ENCODE measurements at places on chromosomes 1 and 21. TPM values are rescaled to one million over a fixed set of nuclear protein-coding genes. Genes with fewer than 3 reads are reported as not detected.

- DNase-seq: no peak
These were observed 11.4 kb upstream of the SLAMF1 start for GRCh38 chr1:160658162-160658813.

The SHISA4 gene
- not detected for total RNA-seq

The LCE3D gene
- total RNA-seq: not detected

GRCh38 chr1:161013488-161014230 is 7.3 kb downstream of the F11R start:
- peak; percentile 74 for DNase-seq

DNA sequence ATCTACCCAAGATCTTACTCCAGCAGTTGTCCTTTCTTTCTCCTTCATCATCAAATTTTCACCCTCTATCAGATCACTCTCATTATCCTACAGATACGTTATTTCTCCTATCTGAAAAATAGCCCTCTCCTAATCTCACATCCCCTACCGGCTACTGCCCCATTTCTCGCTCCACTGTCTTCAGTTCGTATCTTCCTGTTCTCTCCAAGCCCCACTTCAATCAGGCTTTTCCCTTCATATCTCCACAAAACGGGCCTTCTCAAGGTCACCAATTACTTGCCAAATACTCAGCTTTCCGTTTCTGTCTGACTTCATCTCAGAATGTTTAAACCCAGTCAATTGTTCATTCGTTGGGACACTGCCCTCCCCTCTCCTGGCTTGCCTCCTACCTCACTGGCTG is 32.4 kb downstream of the SLC30A1 start:
- no peak for DNase-seq

- DNase-seq: no peak
These were observed 451.1 kb downstream of the SETD4 start for GRCh38 chr21:35609263-35609662.

The NBPF8 gene
- total RNA-seq: 5.0 TPM

The FNBP1L gene
- total RNA-seq: 0.21 TPM

DNA sequence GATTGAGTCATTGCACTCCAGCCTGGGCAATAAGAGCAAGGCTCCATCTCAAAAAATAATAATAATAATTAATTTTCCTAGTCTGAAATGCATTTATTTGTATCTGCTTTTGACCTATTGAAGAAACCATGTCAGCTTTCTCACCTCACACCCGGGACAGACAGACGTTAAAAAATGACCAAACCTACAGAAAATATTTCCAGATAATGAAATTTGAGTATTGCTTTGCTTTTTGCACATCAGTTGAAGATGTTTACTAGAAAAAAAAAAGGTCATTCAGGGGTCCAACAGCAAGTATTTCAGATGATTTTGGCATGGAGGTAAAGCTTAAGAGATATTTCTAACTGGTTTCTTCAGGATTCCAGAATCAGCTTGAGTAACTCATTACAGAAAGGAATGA is at the start of gene OR6K6:
Gene OR6K6 (plus strand): TSS at position 301 of the 400 bp plus-strand sequence. CDS start 168 bp downstream, outside the sequence.
- DNase-seq: no peak

DNA sequence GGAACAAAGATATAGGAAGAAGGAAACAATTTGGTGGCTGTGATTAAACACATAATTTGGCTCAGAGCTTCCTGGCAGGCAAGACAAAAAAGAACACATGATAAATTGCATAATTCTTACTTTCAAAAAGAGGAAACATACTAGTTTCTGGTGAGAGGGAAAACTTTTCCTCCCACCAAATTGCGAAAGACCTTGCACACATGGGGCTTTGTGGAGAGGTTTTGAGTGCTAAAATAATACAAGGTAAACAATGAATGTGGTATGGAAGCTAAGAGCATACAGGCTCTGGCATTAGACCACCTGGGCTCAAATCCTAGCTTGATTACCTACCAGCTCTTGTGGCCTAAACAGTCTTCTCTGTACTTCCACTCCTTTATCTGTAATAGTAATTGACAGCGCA is 140.2 kb upstream of the HOOK1 start:
- DNase-seq: no peak

The UTS2 gene
- total RNA-seq: not detected

- no peak for DNase-seq
These were observed 15.0 kb downstream of the SNX27 start for GRCh38 chr1:151626740-151627334.

The SERPINC1 gene
- total RNA-seq: 0.61 TPM

The AP4B1 gene
- 30.7 TPM for total RNA-seq

The ALG14 gene
- total RNA-seq: 4.8 TPM

GRCh38 chr1:63713627-63714481 is 60.0 kb upstream of the ROR1 start:
- no peak for DNase-seq

The CRP gene
- total RNA-seq: 0.54 TPM

GRCh38 chr21:41831453-41831831 is 47.7 kb downstream of the PRDM15 start:
- no peak for DNase-seq

- DNase-seq: no peak
These were observed 102.4 kb downstream of the FAM78B start for GRCh38 chr1:166064313-166064926.

The S100B gene
- total RNA-seq: not detected

The MPZ gene
- total RNA-seq: 5.8 TPM

The ACTA1 gene
- total RNA-seq: not detected

- DNase-seq: no peak
These were observed at the start of gene HUNK for GRCh38 chr21:31872452-31873274. Gene HUNK (plus strand): TSS chr21:31873020. CDS start chr21:31873675, 655 bp downstream.

GRCh38 chr21:36640174-36640720 is 58.7 kb upstream of the SIM2 start:
- no peak for DNase-seq

DNA sequence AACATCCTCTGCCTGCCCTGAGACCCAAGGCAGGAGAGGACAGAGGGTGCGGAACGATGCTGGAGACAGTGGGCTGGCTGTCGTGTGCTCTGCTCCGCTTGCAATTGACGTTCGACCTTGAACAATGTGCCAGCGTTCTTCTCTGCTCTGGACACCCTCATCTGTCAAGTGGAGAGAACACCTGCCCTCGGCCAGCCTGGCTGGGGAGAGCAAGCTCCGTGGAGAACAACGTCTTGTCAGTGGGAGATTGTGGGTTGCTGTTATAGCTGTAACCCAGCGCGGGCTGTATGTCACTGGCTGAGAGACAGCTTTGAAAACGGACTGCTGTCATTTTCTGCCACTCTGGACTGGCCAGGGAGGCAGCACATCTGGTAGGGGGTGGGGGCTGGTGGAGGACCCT is 14.7 kb downstream of the KIAA1614 start:
- no peak for DNase-seq

GRCh38 chr21:41680444-41681347 is 86.2 kb downstream of the RIPK4 start:
- DNase-seq: no peak

The LIN28A gene
- 0.59 TPM for total RNA-seq

- no peak for DNase-seq
These were observed 24.2 kb upstream of the LEFTY2 start for GRCh38 chr1:225965231-225965630.

The SPRR1B gene
- not detected for total RNA-seq

DNA sequence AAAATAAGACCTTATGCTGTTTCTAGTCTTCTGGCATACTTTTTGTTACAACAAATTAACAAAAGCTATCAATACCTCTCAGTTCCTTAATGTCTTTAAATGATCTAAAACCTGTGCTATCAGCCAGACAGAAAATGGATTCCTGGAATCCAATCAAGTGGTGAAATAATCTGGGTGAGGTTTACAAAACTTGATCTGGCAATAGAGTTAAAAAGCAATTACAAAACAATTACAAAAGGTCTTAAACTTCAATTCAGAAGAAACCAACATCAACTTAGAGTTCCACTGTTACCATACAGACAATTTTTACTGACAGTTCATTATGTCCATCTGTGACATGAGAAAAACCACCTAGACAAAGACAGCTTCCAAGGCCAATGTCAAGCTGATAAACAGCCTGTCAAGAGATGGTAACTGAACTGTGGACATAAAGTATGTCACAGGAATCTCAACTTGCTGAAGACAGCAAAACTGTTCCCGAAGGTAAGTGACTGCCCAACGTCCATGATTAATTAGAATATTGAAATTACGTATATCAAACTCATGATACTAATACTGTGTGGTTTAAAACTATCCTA is 17.4 kb downstream of the ZZZ3 start:
- DNase-seq: no peak

DNA sequence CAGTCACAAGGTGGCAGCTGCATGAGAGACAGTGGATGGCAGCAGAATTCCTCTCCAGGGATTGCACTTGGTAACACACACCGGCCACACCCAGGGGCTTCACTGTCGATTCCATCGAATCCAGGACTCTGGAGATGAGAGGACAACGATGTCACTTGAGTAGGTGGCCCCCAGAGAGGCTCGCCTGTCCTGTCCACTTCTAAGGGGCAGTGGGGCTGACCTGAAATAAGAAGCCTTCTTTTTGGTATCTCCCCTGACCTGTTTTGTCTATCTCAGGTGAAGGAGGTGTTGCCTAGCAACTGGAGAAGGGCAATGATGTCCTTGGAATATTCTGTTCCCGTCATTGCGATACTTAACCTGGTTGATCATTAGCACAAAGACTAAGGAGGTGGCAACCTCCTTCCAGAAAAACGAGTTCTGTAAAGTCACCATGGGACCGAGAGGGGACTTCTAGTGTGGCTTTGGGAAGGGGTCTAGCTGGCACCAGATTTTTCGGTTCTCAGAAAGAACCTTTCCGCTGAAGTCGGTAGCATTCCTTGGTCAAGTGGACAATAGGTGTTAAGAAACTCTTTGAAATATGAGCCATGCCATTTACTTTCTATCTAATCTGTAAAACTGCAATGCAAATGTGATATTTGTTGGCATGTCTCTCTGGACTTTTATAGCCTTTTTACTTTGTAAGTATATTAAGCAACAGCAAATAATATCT is 85.2 kb upstream of the TMPRSS2 start:
- no peak for DNase-seq

GRCh38 chr1:78004719-78005447 is at the start of gene DNAJB4:
Gene DNAJB4 (plus strand): TSS chr1:78004939. CDS start chr1:78005111, 172 bp downstream.
- DNase-seq: peak; percentile 96

DNA sequence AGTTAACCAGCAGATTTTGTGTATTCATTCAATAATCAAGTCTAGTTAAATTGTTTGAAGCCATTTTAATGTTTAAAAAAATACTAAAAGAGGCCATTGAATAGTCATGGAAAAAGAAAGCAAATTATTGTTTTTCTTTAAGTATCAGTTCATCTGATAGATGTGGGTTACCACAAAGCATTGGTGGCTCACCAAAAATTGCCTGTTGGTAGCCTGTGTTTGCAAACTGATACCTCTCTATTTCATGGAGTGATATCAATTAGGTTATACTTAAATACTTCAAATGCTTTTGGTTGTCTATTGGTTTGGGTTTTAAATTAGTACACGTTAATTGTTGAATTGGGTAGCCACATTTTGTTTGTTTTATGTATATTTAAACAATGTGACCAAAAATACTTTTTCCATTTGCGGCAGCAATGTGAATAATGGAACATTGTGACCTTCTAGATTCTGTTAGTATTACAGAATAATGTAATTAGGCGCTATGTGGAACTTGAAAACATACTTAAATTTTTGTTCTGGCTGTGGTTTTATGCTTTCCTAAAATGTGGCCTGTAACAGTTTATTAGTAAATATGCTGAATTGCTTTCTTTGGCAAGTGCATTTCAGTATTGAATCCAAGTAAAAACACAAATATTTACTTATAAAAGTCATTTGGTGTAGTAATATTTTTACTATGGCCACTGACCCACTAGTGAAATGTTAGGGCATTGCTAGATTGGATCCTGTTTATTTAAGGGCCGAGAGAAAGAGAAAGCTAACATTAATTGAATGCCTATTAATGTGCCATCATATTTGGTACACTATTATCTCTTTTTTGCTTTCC is 37.1 kb upstream of the NBL1 start:
- DNase-seq: no peak

DNA sequence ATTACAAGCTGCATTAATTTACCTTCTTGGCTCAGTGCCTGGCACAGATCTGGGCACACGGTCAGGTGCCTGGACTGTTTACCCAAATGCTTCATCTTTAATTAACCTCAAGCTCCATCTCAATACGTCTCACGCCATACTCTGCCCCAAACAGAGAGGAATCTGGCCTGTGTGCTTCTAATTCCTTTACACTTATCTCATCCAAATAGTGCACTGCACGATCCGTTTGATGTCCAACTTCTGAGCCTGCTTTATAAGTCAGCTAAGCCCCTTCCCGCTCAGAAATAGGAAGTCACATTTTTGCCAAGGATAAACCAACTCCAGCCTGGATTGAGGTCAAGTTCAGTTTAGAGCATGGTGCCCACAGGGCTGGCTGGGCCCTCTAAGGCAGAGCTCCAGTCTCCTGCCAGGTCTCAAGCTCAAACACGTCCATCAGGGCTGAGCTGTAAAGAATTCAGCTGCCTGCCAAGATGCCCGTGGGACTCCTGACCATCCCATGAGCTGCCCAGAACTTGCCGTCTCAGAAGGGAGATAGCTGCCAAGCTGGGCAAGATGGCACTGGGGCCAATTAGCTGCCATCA is 233.5 kb downstream of the TRABD2B start:
- no peak for DNase-seq

DNA sequence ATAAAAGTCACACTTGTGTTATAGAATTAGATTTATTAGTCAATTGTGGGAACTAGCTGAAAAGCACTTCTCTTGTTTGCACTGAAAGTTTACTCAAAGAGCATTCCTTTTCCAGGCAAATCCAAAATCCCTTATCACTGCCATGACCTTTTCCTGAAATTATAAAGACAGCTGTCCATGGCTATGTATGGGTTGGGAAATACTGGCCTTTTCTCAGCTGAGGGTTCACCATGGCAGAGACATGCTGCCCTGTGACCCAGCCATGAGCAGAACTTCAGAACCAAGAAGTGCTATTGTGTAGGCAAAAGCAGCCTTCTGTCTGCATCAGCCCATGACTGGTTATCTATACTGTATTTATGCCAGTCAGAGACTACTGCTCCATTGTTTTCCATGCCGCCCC is 9.8 kb upstream of the EDEM3 start:
- DNase-seq: no peak

DNA sequence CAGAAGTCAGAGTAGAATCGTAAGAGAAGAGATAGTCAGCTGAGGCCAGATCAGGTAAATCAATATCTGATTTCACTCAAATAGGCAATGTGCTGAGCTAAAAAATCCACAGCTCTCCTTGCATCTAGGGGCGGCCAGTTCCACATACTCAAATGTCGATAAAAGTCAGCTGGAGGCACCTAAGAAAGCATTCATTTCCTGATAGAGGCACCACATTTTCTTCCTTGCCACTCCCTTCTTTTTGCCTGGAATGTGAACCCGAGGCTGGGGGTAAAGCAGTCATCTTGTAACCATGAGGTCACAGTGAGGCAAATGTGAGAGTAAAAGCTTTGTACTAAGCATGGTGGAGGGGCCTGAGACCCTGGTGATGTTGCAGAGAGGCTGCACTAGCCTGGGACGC is 24.2 kb upstream of the CTPS1 start:
- no peak for DNase-seq

The KAZN gene
- 4.7 TPM for total RNA-seq

The ZYG11A gene
- 0.74 TPM for total RNA-seq

The NPR1 gene
- 0.56 TPM for total RNA-seq

Data from GM12878 (cell line).